ENCODE measurements at places on chromosomes 3 and 15.

DNA sequence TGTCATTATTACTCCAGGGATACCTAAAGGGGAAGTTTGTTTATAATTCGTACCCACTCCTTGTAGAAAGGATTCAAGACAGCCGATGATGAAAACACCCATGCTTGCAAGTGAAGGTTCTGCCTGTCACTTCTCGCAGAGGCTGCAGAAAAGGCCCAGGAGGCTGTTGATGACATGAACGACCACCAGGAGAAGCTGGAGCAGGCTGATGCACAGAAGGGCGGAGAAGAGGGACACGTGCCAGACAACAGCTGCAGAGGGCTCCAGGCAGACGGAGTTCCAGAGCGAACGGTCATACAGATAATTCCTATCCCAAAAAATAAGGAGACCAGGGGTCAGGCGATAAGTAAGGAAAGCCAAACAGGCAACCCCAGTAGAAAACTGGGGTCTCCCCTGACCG lies 5.7 kb upstream of the DYNLT2B start:
- peak; percentile 32 for DNase-seq

GRCh38 chr3:100269001-100269400 lies 8.2 kb downstream of the TBC1D23 start:
- peak; percentile 26 for DNase-seq

GRCh38 chr3:171935261-171936123 lies 92.3 kb downstream of the TMEM212 start:
- no peak for DNase-seq

DNA sequence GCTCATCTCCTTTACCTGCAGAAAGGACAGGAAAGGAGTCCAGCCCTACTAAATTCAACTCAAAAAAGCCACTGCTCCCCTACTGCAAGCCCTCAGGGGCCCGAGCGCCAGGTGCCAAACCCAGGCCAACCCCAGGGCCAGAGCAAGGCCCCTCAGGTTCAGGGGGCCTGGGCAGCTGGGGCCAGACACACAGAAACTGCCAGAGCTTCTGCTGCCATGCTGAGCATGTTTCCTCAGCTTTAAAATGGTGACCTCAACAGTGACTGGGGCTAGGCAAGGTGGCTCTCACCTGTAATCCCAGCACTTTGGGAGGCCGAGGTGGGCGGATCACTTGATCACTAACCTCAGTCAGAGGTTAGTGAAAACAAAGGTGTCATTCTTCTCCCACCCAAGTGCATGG lies 38.8 kb downstream of the KLHL25 start:
- DNase-seq, result no peak

DNA sequence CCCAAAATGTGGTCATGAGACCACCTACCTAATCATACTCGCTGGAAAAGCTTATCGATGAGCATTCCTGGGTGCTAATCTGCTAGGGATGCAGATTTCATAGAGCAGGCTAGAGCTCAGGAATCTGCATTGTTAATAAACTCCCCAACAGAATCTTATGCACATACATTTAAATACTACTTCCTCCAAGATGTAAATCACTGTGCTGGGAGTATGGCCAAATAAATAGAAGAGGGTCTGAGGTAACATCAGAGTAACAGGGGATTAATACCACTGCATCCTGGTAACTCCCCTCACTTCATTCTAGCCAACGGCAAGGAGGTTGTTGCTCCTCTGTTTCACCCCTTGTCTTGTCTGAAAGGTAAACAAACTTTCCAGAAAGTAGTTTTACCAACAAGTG lies 118.3 kb upstream of the SEMA6D start:
- no peak for DNase-seq

GRCh38 chr3:51966922-51967383 lies 301 bp downstream of the PCBP4 start:
- no peak for DNase-seq

Measured in EL (cell line).